ENCODE measurements at places on chromosomes 6 and 20.

DNA sequence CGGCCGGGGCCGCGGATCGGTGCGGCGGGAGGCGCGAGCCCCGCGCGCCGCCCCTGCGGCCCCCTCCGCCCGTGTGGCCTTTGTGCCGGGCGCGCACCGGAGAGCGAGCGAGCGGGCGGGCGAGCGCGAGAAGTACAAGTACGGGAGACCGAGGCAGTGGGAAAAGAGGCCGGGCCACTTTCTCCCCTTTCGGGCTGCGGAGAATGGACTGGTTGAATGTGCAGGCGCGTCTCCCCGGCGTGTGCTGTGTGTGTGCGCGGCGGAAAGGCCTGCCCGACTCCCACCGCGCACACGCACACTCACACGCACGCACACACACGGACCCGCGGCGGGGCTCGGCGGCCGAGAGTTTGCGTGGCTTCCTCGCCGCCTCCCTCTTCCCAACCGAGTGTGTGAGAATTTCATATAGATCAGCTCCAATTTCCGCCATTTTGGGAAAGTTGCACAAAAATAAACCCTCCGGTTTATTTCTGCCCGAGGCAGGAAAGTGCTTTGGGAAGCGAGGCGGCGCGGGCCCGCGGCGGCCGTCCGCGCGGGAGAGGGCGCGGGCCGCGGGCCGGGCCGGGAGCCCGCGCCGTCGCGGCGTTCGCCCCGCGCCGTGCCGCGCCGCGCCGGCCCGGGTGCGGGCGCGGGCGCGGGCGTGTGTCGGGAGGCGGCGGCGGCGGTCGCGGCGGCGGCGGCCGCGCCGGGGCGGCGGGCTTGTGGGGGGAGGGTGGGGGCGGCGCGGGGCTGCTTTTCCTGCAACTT is 1.1 kb downstream of the L3MBTL3 start:
- peak; percentile 43 for DNase-seq
- peaks cover 12% of the 10 kb centered on the region for H3K36me3 ChIP-seq
- H3K27me3 ChIP-seq, result no peaks in the 10 kb centered on the region
- H3K4me1 ChIP-seq, result peaks cover 39% of the 10 kb centered on the region

- H3K27ac ChIP-seq, result no peak overlapping the region
- no peaks in the 10 kb centered on the region for H3K4me1 ChIP-seq
- H3K36me3 ChIP-seq, result no peaks in the 10 kb centered on the region
- no peaks in the 10 kb centered on the region for H3K27me3 ChIP-seq
- no peak for DNase-seq
- H3K4me3 ChIP-seq, result no peak overlapping the region
Observed at GRCh38 chr20:24733416-24733815, 215.7 kb upstream of the CST7 start.

DNA sequence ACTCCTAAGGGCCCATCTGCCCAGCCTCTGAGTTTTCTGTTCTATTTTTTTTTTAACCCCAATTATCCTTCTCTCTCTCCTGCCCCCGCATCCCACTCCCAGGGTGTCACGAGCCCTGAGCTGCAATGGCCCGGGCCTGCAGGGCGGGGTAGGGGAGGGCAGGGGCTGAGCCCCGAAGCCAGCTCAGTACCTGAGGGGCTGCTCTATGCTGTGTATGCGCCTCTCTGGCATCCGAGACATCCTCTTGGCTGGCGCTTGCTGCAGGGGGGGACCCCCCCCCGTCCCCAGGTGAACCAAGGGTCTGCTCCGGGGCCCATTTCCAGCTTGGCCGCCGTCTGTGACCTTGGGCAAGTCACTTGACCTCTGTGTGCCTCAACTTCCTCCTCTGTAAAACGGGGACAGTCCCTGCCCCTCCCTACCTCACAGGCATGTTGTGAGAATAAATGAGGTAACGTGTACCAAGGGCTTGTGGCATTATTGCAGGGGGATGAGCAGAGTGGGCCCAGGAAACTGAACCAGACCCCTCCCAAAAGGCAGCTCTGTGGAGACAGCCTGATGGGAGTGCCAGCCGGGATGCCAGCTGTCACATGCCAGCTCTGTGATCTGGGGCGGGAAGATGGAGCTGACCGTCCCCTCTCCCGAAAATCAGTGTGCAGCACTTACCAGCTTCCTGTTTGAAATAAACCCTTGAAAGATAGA is 13.0 kb upstream of the MYL9 start:
- no peaks in the 10 kb centered on the region for H3K36me3 ChIP-seq
- H3K4me3 ChIP-seq, result no peak overlapping the region
- no peaks in the 10 kb centered on the region for H3K27me3 ChIP-seq
- H3K4me1 ChIP-seq, result no peaks in the 10 kb centered on the region

DNA sequence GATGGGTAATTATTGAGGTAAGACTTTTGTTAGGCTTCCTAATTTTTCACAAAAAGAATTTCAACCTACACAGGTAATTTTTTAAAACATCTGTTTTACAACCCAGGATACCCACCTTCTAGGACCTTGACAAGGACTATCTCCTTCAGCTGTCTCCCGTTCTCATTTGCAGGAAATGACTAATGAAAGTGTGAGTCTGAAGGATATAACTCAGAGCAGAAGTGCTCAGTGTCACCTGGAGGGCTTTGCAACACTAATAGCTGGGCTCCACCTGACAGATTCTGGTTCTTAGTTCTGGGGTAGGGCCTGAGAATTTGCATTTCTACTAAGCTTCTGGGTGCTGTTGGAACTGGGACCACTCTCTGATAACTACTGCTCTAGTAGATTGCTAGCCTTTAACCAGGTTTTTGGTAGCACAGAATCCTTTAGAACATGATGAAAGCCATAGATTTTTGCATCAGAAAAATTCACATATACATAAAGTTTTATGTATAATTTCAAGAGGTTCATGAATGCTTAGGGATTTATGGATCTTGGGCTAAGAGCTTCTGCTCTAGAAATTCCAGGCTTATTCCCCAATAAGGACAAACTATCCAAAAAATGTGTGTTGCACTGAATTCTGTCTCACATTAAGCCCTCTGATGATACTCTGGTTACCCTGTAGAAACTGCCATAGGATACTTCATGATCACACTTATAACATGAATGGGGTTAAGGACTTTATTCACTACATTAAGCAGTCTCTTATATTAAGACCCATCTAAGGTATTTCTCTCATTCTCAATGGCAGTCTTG is 30.3 kb downstream of the AK9 start:
- H3K4me3 ChIP-seq, result no peak overlapping the region
- no peak for DNase-seq
- peaks cover 3% of the 10 kb centered on the region for H3K36me3 ChIP-seq
- H3K27me3 ChIP-seq, result no peaks in the 10 kb centered on the region

DNA sequence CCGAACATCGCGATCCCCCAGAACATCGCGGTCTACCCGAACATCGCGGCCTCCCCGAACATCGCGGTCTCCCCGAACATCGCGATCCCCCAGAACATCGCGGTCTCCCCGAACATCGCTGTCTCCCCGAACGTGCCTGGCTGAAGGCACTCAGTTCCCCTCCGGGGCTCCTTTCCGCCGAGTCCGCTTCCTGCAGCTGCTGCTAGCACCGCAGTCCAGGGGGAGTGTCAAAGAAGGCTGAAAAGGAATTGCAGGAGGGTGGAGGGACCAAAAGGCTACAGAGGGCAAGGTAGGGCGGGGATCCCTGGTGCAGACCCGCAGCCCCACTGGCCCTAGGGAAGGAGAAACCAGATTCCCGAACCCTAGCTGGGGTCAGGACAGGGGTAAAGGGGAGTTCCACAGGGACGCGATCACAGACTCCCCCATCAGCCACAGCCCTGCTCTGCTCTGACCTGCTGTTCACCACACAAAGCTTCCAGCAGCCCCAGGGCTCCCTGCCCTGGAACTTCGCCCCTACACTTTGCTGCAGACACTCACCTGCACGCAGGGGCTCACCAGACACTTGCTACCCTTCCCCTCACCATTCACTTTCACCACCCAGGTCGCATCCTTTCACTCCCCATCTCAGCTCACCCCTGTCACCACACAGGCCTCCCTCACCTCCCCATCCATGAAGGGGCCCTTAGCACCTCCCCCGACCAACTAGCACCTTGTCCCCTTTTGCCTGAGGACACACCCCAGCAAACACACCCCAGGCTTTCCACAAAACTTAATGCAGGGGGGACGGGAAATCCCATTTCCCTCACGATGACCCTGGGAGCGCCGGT is 1.7 kb downstream of the ULBP1 start:
- H3K4me1 ChIP-seq, result peaks cover 21% of the 10 kb centered on the region
- peaks cover 97% of the 10 kb centered on the region for H3K27me3 ChIP-seq
- peak overlapping the region; percentile 74 for H3K27ac ChIP-seq
- DNase-seq, result peak; percentile 32
- peaks cover 12% of the 10 kb centered on the region for H3K36me3 ChIP-seq

GRCh38 chr6:99324996-99325395 is 24.5 kb downstream of the FAXC start:
- DNase-seq, result no peak
- no peaks in the 10 kb centered on the region for H3K4me1 ChIP-seq
- no peak overlapping the region for H3K27ac ChIP-seq
- no peak overlapping the region for H3K4me3 ChIP-seq
- no peaks in the 10 kb centered on the region for H3K36me3 ChIP-seq
- peaks cover 4% of the 10 kb centered on the region for H3K27me3 ChIP-seq

- H3K4me3 ChIP-seq, result no peak overlapping the region
- DNase-seq, result no peak
- H3K36me3 ChIP-seq, result no peaks in the 10 kb centered on the region
- no peak overlapping the region for H3K27ac ChIP-seq
Observed at GRCh38 chr20:2231701-2232100, 64.1 kb upstream of the TGM3 start.

DNA sequence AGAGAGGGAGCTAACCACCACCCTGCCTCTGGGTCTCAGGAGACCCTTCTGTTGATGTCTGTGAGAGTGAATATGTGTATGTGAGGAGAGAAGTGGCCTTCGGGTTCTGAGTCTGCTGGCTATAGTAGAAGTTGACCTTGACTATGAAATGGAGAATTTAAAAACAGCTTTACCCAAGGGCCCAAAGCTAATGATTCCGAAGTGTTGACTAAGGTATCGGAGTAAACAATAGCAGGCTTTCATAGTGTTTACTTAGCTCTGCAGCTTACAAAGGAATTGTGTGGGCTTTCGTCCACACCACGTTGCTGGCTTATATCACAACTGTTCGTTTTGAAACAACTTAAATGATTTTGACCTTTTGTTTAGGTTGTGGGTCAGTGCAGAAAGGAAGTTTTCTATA is 126.5 kb upstream of the JAG1 start:
- no peaks in the 10 kb centered on the region for H3K4me1 ChIP-seq
- no peak overlapping the region for H3K4me3 ChIP-seq
- DNase-seq, result no peak

- no peaks in the 10 kb centered on the region for H3K36me3 ChIP-seq
- no peak overlapping the region for H3K4me3 ChIP-seq
- DNase-seq, result no peak
- no peaks in the 10 kb centered on the region for H3K4me1 ChIP-seq
Observed at GRCh38 chr20:39602649-39603048, 640.5 kb downstream of the DHX35 start.

DNA sequence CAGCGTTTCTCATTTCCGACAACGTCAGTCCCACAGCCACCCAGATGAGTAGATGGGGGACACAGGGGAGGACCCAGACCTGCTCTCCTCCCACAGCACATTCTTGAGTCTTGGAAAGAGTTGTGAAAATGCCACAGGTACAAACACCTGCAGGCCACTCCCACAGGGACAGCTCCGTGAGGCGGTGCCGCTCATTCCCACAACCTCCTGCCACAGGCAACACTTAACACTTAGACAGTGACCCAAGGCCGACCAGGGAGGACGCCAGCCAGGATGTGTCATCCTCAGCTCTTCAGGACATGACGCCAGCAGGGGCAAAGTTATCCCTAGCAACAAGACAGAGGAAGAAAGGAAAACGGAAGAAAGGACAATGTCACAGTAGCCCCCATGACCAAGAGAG is 22.9 kb upstream of the HLA-B start:
- H3K36me3 ChIP-seq, result no peaks in the 10 kb centered on the region
- DNase-seq, result no peak
- no peak overlapping the region for H3K4me3 ChIP-seq
- no peak overlapping the region for H3K27ac ChIP-seq

DNA sequence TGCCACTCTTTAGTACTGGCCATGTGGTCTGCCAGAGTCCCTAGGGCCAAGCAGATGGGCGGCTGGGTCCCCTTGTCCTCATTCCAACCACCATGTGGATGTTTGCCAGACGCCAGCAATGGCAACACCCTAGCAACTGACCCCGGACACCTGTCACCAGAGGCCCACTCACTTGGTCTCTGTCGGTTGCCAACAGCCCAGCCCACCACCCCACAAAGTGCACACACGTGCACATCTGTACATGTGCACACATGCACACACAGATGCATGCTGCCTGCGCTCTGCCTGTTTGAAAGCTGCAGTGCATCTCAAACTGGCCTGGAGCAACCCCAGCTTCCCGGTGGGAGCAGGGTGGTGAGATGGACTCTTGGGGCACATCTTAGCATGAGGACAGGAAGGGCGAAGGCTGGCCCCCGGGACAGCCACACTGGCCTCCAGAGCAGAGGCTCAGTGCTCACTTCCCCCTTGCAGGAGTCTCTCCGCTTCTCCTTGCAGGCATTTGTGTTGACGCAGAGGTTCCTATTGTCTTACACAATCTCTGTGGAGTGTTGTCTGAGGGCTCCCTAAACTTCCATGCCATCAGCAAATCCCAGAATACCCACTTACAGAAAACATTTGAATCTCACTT is 54.0 kb downstream of the PSMG4 start:
- H3K4me3 ChIP-seq, result no peak overlapping the region
- peaks cover 3% of the 10 kb centered on the region for H3K4me1 ChIP-seq
- DNase-seq, result no peak
- H3K36me3 ChIP-seq, result no peaks in the 10 kb centered on the region

GRCh38 chr6:17004269-17004668 is 97.6 kb upstream of the STMND1 start:
- DNase-seq, result no peak
- no peak overlapping the region for H3K4me3 ChIP-seq
- no peak overlapping the region for H3K27ac ChIP-seq
- no peaks in the 10 kb centered on the region for H3K36me3 ChIP-seq
